ENCODE measurements at places on chromosomes 3 and 15. TPM values are rescaled to one million over a fixed set of nuclear protein-coding genes. Genes with fewer than 3 reads are reported as not detected.

Gene FSIP1
- total RNA-seq, result 22.6 TPM

Gene OR5K2
- total RNA-seq, result not detected

Gene ITGA11
- 0.92 TPM for total RNA-seq

Gene GOLGA8J
- total RNA-seq, result 0.23 TPM

Gene PLA2G4F
- not detected for total RNA-seq

Gene TNFAIP8L3
- total RNA-seq, result 5.5 TPM

Gene SLC51A
- total RNA-seq, result not detected

Gene INSYN1
- total RNA-seq, result 36.0 TPM

Gene NPAP1
- 0.69 TPM for total RNA-seq

Gene SEMA3F
- 7.8 TPM for total RNA-seq

Gene TMEM45A
- 7.6 TPM for total RNA-seq

Gene SPINT1
- total RNA-seq, result 6.9 TPM

Gene PRR20G
- total RNA-seq, result not detected

Gene SLCO2A1
- total RNA-seq, result 0.69 TPM

Gene IL5RA
- 11.1 TPM for total RNA-seq

Gene CASR
- 0.69 TPM for total RNA-seq

Gene LRRC28
- 31.1 TPM for total RNA-seq

Gene MFSD1
- 47.7 TPM for total RNA-seq

Gene CDCP1
- total RNA-seq, result 0.23 TPM

Gene LINGO1
- 45.2 TPM for total RNA-seq

Gene GRIP2
- total RNA-seq, result 11.3 TPM

Gene SERPINI2
- total RNA-seq, result 3.7 TPM

Gene SST
- 80.5 TPM for total RNA-seq

Gene TTC21A
- total RNA-seq, result 3.2 TPM

Gene CEP70
- 75.7 TPM for total RNA-seq

Gene STAB1
- 16.8 TPM for total RNA-seq

Gene FHIT
- 174 TPM for total RNA-seq

Gene WDR73
- total RNA-seq, result 33.0 TPM

Gene CYP8B1
- not detected for total RNA-seq

Gene WNT7A
- total RNA-seq, result 12.9 TPM

Gene GOLGA8Q
- total RNA-seq, result 0.69 TPM

Gene ZPLD1
- total RNA-seq, result 0.46 TPM

Gene SCAANT1
- not detected for total RNA-seq

Gene DZIP1L
- total RNA-seq, result 14.3 TPM

Gene VEPH1
- 26.1 TPM for total RNA-seq

Gene PLA2G4D
- under 0.01 TPM for total RNA-seq

Gene CNTN6
- 35.1 TPM for total RNA-seq

Gene DAZL
- total RNA-seq, result 0.23 TPM

Gene LRRIQ4
- total RNA-seq, result 1.6 TPM

Gene INTS14
- total RNA-seq, result 28.6 TPM

Gene CACNA1D
- total RNA-seq, result 30.9 TPM

Gene SI
- under 0.01 TPM for total RNA-seq

Gene AGBL1
- total RNA-seq, result 3.0 TPM

Gene ISLR
- total RNA-seq, result 14.5 TPM

Gene CIDEC
- not detected for total RNA-seq

Measured in diencephalon (tissue), 1 donor.